ENCODE measurements at places on chromosomes 2 and 18. TPM values are rescaled to one million over a fixed set of nuclear protein-coding genes. Genes with fewer than 3 reads are reported as not detected.

Gene CCDC138
- 1.1 TPM for total RNA-seq

Gene PLEKHH2
- total RNA-seq: 1.5 TPM

Gene FAM237A
- total RNA-seq: 1.3 TPM

Gene CD28
- total RNA-seq: 0.70 TPM

Gene MYO5B
- total RNA-seq: 1.7 TPM

Gene RMDN2
- total RNA-seq: 8.5 TPM

Gene DAW1
- 0.18 TPM for total RNA-seq

Gene SDC1
- total RNA-seq: 0.53 TPM

Gene C2orf78
- not detected for total RNA-seq

DNA sequence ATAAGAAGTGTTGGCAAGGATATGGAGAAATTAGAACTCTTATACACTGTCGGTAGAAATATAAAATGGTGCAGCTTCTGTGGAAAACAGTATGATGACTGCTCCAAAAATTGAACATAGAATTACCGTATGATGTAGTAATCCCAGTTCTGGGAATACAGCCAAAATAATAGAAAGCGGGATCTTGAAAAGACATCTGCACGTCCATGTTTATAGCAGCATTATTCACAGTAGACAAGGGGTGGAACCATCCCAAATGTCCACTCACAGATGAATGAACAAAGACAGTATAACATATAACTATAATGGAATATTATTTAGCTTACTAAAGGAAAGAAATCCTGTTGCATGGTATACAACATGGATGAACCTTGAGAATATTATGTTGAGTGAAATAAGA is 257.7 kb downstream of the TDRD15 start:
- DNase-seq: no peak

GRCh38 chr2:25221579-25221978 is 53.2 kb upstream of the POMC start:
- DNase-seq: no peak

- no peak for DNase-seq
Measured at GRCh38 chr2:127735537-127736399, 34.5 kb downstream of the SFT2D3 start.

DNA sequence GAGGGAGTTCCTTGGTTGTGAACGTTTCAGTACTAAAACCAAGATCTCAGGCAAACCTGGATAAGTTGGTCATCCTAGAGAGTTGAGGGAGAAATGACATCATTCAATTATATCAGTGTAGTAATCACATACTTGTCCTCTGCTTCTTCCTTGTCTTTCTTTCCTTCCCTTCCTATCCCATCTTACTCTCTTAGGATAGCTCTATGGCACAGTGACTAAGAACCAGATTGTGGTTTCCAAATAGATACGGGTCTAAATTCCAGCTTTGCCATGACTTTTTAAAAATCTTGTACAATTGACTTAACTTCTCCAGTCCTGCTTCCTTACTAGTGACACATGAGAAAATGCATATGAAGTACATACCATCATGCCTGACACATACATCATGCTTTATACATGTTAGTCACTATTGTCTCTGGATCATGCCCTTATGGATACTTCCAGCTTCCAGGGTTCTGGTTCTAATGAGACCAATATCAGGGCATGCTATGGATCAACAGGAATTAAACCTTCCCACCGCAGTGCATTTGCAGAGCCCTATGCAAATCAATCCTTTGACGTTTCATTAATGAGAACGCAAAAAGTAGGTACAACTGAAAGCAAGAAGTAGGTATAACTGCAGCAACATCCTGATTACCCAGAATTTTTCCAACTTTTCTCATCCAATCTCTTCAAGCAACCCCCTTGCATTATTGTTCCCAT is 168.0 kb upstream of the KLF7 start:
- DNase-seq: no peak

GRCh38 chr2:106174056-106174455 is 20.0 kb downstream of the UXS1 start:
- DNase-seq: no peak

GRCh38 chr2:100752628-100753333 is 67.2 kb upstream of the NPAS2 start:
- no peak for DNase-seq

- DNase-seq: no peak
Measured at GRCh38 chr2:67627456-67628207, 230.5 kb downstream of the ETAA1 start.

DNA sequence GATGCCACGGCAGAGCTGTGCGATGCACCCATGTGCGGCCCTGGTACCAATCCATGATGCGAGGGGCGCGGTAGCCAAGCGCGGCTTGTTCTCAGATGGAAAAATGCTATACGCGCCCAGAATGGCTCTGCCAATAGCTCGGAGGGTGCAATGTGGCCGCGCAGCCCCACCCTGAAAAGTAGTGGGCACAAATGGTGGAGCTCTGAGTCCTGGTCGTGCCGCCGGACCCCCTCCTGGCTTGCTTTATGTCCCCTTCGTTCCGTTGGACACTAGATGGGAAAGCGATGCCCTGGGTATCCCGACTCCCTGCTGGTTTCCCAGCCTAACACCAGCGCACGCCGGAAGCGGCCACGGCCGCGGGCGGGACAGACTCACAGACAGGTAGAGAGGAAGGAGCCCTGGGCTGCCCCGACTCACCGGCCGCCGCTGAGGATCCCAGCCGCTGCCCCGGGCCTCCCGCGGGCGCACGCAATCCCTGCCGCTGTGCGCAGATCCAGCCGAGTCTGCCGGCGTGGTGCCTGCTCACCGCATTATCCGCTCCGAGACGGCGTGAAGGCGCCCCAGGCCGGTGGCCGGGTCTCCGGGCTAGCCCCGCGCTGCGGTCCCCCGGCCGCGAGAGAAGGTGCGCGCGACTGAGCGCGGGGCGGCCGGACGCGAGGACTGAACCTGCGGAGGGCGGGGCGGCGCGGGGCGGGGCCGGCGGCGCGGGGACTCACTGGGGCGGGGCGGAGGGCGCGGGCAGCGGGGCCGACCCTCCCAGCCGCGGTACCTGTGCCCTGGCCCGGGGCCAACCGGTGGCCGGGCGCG is at the start of gene CDC42EP3:
CDC42EP3 (minus strand) TSS at position 634 of the 807 bp plus-strand sequence. CDS start 25,055 bp downstream, outside the sequence.
- DNase-seq: peak; percentile 61

GRCh38 chr2:12560618-12561017 is 156.1 kb upstream of the TRIB2 start:
- no peak for DNase-seq

DNA sequence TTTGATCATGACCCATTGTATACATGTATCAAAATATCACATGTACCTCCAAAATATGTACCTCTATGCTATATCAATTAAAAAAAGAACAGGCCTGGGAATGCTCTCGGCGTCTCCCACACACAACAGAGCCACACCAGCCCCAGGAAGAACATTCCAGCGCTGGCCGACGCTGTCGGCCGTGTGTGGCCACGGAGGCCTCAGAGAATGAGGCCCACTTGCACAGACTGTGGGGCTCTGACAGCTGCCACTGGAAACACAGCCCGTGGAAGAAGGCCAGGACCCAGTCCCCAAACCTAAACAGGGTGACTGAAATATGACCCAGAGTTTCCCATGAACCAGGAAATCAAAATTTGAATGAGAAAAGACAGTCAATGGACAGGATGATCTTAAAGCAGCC is 69.7 kb downstream of the EIPR1 start:
- no peak for DNase-seq

DNA sequence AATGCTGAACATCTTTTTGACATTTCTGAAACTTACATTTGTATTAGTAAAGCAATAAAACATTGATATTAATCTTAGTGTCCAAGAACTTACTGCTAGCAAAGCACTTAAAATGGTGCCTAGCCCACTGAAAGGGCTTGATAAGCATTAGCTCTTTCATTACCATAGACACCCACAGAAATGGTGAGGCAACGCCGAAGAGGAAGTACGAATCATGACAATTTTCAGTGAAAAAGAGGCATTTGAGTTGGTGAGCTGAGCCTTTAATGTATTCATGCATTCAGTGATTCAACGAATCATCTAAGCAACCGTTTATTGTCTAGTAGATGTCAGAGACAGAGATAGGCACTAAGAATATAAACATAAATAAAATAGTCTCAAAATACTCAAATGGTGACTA is 101.1 kb downstream of the PIGN start:
- no peak for DNase-seq

GRCh38 chr2:143844986-143845385 is 674.9 kb downstream of the ZEB2 start:
- DNase-seq: no peak

DNA sequence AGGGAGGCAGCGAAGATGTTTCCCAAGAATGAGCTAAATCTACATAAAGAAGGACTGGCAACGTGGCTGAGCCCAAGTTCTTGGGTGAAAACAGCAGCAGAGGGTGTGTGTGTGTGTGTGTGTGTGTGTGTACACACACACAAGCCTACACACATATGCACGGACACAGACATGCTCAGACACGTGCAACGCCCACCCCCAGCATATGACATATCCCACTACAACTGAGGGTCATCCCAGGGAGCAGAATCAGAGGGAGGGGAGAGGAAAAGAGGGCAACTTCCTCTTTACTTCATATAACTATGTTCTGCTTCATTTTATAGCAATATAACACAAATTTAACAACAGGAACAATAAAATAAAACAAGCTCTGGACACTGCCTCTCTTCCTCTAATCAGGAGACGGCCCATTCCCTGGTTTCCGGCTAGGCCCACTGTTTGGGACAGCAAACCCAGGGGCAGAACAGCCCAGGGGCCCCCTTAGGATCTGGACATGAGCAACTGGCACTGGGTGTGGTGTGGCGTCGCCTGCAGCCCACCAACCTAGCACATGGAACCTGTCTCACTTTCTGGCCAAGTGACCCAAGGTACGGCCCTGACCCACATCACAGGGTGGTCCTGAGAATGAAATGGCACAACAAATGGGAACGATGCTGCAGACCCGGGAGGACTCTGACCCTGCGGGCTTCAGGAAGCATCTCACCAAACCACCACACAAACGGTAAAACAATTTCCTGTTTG is 25.0 kb downstream of the FAM178B start:
- no peak for DNase-seq

DNA sequence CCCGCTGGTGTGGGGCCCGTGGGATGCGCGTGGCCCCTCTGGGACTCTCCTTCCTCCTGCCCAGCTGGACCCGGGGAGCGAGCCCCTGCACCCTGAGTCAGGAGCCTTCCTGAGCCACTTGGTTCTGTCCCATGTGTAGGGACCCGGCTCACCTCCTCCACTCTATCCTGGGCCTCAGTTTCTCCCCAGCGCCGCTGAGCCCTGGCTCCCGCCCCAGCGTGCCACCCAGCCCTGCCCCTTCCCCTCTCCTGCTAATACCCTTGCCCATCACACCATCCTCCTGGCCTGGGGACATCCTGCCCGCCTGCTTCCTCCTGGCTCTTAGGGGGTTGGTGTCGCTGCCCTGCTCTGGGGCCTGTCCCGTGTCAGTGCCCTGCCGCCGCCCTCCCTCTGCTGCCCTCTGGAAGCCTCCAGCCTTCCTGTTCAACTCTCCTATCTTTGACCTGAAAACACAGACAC is 24.8 kb downstream of the GPC1 start:
- no peak for DNase-seq

DNA sequence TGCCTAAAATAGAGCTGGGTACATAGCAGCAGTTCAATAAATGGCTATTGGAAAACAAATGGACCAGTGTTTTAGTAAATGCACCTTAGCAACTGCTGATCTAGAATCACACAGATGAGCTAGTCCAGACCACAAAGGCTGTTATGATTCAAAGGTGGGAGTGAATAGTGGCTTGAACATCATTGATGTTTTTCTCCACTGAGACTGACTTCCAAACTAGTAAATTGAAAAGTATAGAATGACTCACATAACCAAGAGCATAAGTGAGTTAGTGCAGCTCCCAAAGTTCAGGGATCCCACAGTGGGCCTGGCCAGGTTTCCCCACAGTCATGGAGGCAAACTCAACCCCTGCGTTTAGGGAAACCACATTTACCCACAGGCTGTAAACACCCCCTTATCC is 106.7 kb upstream of the YPEL5 start:
- DNase-seq: no peak

DNA sequence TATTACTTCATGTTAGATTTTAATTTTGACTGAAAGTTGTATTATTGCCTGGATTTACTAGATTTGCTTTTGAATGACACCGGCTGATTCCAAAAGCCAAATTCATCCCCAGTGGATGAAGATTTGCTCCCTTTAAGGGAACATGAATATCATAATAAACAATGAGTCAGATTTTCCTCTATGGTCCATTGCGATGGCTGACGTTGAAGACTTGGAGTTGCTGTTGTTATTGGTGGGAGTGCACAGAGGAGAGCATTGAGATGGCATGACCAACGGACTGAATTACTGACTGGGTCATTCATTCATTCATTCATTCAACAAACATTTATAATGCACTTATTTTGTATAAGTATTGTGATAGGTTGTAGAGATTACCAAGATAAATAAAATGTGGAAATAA is 33.4 kb upstream of the LYPD1 start:
- no peak for DNase-seq

DNA sequence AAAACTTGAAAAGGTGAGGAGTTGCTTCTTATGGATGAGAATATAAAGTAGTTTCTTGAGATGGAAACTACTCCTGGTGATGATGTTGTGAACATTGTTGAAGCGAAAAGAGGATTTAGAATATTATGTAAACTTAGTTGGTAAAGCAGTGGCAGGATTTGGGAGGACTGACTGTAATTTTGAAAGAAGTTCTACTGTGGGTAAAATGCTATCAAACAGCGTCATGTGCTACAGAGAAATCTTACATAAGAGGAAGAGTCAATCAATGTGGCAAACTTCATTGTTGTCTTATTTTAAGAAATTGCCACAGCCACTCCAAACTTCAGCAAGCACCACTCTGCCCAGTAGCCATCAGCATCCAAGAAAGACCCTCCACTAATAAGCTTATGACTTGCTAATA is 112.9 kb upstream of the ZEB2 start:
- DNase-seq: no peak
